ENCODE measurements at places on chromosomes 3 and 15. TPM values are rescaled to one million over a fixed set of nuclear protein-coding genes. Genes with fewer than 3 reads are reported as not detected.

- no peak for DNase-seq
Observed at GRCh38 chr15:48175126-48175525, 3.0 kb downstream of the MYEF2 start.

FGD5 gene
- polyA plus RNA-seq: 21.6 TPM

TADA3 gene
- 62.4 TPM for polyA plus RNA-seq

DNA sequence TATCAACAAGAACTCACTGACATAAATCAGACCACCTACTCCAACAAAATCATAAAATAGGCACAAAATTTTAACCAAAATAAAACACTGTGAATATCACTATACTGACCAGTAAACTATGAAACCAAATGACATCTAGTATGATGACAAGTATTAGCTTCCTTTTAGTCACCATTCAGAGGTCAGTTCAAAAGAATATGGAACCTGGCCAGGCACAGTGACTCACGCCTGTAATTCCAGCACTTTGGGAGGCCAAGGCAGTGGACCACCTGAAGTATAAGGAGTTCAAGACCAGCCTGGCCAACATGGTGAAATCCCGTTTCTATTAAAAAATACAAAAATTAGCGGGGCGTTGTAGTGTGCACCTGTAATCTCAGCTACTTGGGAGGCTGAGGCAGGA is 65.8 kb downstream of the SMARCC1 start:
- DNase-seq: no peak

- DNase-seq: no peak
Observed at GRCh38 chr3:113291572-113291971, 80.2 kb downstream of the BOC start.

- DNase-seq: no peak
Observed at GRCh38 chr15:78492872-78493271, 14.5 kb upstream of the HYKK start.

- no peak for DNase-seq
Observed at GRCh38 chr3:99373088-99373845, 265.1 kb upstream of the COL8A1 start.

GRCh38 chr15:73637527-73637926 is 4.3 kb upstream of the NPTN start:
- no peak for DNase-seq

DNA sequence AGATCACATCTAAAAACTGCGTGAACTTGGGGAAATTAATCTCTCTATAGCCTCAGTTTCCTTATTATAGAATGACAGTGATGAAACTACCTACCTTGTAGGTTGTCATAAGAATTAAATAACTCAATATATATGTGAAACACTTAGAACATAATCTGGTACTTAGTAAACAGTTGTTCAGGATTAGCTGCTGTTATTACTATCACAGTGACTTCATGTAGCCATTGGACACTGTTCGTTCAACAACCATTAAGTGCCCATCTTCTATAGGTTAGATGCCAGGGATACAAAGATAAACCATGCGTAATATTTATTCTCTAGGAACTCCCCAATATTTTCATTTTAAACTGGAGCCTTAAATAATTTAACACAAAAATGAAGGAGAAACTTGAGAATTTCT is 329.0 kb upstream of the PROK2 start:
- no peak for DNase-seq

DNA sequence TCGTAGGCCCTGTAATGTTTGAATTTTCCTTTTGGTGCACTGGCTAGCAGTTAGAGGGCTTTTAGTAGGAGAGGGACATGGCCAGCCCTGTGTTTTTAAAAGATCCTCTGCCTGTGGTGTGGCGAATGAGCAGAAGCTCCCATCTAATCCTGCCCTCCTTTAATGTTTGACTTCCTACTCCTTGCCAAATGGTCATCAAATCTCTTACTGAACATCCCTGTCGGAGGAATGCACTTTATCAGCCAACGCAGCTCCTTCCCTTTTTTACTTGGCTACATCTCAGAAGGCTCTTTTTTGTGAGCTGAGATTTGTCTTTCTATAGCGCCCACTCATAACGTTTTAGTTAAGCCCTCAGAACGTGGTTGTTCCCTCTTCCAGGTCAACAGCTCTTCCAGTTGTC is 44.8 kb downstream of the MAP2K5 start:
- DNase-seq: no peak

Data from left renal pelvis (tissue), 4 donors.